A549 treated with RU486 at 1 μM for 4 hours (cell line): ENCODE measurements at places on chromosomes 1 and 21. TPM values are rescaled to one million over a fixed set of nuclear protein-coding genes. Genes with fewer than 3 reads are reported as not detected.

FAM177B gene
- not detected in 5 replicates for total RNA-seq

PM20D1 gene
- not detected in 5 replicates for total RNA-seq

NOL9 gene
- total RNA-seq: 3.3 to 5.1 TPM (median 4.5 TPM) in 5 replicates

TSPAN2 gene
- 0.95 to 1.5 TPM (median 1.2 TPM) in 5 replicates for total RNA-seq

PGLYRP4 gene
- not detected in 5 replicates for total RNA-seq

FGR gene
- total RNA-seq: 0.06 to 0.09 TPM in 2 of 5 replicates, not detected in the others

SH2D1B gene
- 0.05 to 0.37 TPM (median 0.12 TPM) in 4 of 5 replicates, not detected in the other for total RNA-seq

CNIH3 gene
- 0.57 to 0.98 TPM (median 0.74 TPM) in 5 replicates for total RNA-seq

SLC5A9 gene
- 0.02 TPM in 1 of 5 replicates, not detected in the others for total RNA-seq

HCRTR1 gene
- not detected in 5 replicates for total RNA-seq

SASS6 gene
- total RNA-seq: 2.6 to 5.2 TPM (median 4.3 TPM) in 5 replicates

XCL1 gene
- total RNA-seq: not detected in 5 replicates

TMOD4 gene
- total RNA-seq: 0.29 TPM in 1 of 5 replicates, not detected in the others

RGS13 gene
- total RNA-seq: not detected in 5 replicates

ZSWIM5 gene
- 0.48 to 0.81 TPM (median 0.62 TPM) in 5 replicates for total RNA-seq

AGBL4 gene
- total RNA-seq: not detected in 5 replicates

CELA2B gene
- total RNA-seq: not detected in 5 replicates
